ENCODE measurements at places on chromosomes 7 and 10. TPM values are rescaled to one million over a fixed set of nuclear protein-coding genes. Genes with fewer than 3 reads are reported as not detected.

GRCh38 chr10:1687190-1687589 lies 50.1 kb downstream of the ADARB2 start:
- no peaks in the 10 kb centered on the region for H3K27me3 ChIP-seq
- no peaks in the 10 kb centered on the region for H3K4me1 ChIP-seq
- H3K27ac ChIP-seq = no peak overlapping the region
- no peaks in the 10 kb centered on the region for H3K36me3 ChIP-seq
- no peak overlapping the region for H3K4me3 ChIP-seq

- DNase-seq = no peak
- H3K4me3 ChIP-seq = no peak overlapping the region
- H3K27me3 ChIP-seq = peaks cover 2% of the 10 kb centered on the region
- no peaks in the 10 kb centered on the region for H3K36me3 ChIP-seq
- no peaks in the 10 kb centered on the region for H3K4me1 ChIP-seq
Measured at GRCh38 chr7:88172842-88173241, 47.0 kb downstream of the SRI start.

DNA sequence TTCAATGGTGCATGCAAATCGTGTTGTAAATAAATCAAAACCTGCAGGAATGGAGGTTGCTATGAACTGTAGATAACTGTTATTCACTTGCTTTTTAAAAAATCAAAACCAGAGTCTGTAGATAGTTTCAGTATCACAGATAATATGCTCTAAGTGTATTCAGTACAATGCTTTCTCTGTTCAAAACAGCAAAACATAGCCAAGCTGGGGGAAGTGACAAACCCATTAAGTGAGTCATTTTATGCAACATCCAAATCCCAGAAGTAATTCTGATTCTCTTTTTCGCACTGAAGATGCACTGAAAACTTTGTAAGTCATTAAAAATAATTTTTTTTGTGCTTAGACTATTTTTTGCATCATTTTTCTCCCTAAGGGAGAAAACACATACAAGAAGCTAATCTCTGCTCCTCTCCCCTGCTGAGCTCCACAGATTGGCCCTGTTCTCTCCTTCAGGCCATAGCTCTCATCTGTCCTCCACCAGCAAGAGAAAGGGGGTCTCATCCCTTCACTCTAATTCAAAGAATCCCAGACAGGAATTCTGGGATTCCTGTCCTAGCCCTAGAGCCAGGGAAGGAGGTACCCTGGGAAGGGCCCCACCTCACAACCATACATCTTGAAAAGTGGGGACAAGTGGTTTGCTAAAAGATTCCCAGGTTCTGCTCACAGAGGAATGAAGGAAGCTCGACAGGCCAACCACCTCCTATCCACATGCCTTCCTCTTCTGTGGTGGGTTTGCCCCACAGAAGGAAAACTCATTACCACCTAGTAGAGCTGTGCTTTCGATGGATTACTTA lies 4.9 kb downstream of the PRTFDC1 start:
- DNase-seq = no peak
- peaks cover 16% of the 10 kb centered on the region for H3K4me1 ChIP-seq
- no peak overlapping the region for H3K27ac ChIP-seq
- no peaks in the 10 kb centered on the region for H3K27me3 ChIP-seq
- H3K4me3 ChIP-seq = no peak overlapping the region
- H3K36me3 ChIP-seq = no peaks in the 10 kb centered on the region

DNA sequence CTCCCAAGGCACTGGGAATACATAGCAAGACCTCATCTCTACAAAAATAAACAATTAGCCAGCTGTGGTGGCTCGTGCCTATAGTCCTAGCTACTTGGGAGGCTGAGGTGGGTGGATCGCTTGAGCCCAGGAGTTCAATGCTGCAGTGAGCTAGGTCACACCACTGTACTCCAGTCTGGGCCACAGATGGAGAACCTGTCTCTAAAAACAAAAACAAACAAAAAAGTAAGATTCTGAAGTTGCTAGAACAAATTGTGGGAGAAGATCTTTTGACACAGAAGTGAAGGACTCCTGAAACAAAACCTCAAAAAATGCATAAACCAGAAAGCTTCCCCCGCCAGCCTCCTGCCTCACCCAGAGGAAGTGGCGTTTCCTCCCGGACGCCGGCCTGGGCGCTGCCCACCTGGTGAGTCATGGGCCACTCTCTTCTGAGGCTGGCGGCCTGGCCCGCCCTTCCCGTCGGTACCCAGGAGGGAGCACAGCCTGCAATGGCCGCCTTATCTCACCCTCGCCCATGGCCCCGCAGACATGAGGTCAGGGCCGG lies 25.4 kb upstream of the ELN start:
- peak overlapping the region; percentile 7 for H3K4me3 ChIP-seq
- no peaks in the 10 kb centered on the region for H3K27me3 ChIP-seq
- peak overlapping the region; percentile 67 for H3K27ac ChIP-seq
- H3K4me1 ChIP-seq = peaks cover 13% of the 10 kb centered on the region

The TRIM74 gene
- total RNA-seq = 1.2 TPM

DNA sequence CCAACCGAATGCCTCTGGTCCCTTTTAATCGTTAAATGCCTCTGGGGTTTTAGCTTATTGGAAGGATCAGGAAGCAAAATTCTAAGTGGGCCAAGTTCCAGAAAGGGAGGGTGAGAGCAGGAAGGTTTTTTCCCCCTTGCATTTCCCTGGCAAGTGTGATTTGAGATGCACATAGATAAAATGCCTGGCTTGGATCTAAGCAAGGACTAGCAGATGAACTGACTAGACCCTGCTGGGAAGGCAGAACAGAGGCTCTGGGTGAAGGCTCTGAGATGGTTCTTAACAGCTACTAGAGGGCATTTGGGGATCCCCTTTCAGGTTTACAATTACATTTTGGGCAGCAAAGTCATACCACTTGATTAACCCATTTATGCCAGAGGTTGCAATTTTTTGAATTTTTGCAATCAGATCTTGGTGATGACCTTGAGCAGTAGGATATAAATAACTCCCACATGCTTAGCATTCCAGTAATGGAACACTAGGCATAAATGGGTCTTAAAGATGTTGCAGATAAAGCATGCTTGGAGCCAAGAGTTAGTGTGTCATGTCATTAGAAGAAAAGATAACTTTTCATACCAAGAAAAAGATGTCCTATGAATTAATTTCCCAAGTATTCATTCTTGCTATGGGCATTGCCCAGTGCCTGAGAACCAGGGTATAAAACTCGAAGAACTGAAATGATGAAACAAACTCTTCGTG lies 205.9 kb downstream of the SEC23IP start:
- no peak overlapping the region for H3K27ac ChIP-seq
- H3K36me3 ChIP-seq = no peaks in the 10 kb centered on the region
- H3K4me3 ChIP-seq = no peak overlapping the region
- peaks cover 6% of the 10 kb centered on the region for H3K27me3 ChIP-seq
- H3K4me1 ChIP-seq = peaks cover 4% of the 10 kb centered on the region

The CTTNBP2 gene
- not detected for total RNA-seq

The EXOC4 gene
- 76.7 TPM for total RNA-seq

DNA sequence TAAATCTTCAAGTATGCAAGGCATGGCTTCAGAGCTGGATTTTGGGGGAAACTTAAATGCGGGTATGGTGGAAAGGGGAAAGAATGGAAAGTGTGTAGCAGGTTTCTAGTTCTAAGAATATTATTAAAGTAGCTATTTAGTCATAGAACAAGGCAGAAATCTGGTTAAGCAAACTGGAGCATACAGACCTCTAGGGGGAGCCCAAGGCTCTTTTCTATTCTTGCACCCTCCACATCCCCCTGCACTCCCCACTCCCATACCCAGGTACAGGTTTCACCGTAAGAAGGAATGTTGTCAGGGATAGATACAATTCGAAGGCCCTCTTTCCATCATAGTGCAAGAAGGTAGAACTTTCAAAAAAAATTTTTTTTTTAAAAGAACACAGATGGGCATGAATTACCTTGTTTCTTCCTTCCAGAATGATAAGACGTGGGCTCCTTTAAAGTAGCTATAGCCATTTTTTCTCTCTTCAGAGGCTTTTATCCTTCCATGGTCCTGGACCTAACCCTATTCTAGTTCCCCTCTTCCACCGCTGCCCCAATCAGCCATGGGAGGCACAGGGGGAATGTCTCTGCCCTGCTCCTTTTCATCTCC lies 41.5 kb upstream of the SMIM30 start:
- H3K4me1 ChIP-seq = no peaks in the 10 kb centered on the region
- peak; percentile 6 for DNase-seq
- H3K36me3 ChIP-seq = no peaks in the 10 kb centered on the region
- H3K4me3 ChIP-seq = no peak overlapping the region

GRCh38 chr10:63228237-63228636 lies 95.1 kb downstream of the NRBF2 start:
- peaks cover 46% of the 10 kb centered on the region for H3K4me1 ChIP-seq
- no peaks in the 10 kb centered on the region for H3K27me3 ChIP-seq
- DNase-seq = no peak
- no peak overlapping the region for H3K4me3 ChIP-seq

DNA sequence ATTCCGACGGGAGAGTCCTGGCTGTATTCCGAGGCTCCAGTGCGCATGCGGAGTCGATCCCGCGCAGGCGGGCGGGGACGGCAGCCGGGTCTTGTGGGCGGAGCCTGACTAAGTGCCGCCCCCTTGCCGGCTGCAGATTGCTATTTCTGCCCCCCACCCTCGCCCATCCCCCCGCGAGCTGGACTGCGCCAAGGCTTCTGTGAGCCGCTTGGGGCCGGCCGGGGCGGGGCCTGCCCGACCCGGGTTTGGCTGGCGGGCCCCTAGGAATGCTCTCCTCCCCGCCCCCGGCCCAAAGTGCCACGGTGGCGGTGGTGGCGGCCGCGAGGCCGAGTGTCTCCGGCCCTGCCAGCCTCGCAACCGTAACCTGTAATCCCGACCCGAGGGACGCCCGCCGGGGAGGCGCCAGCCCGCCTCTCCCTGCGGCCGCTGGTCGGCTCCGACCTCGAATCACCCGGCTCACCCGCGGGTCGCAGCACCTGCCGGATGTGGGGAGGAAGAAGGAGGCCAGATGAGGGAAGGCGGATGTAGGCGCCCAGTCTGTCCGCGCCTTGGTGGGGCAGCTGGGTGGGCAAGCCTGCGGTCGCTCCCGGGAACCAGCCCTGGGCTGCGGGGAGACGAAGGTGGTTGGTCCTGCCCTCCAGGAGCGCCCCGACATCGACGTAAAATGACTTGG lies 702 bp upstream of the KAZALD1 start:
- H3K4me3 ChIP-seq = peak overlapping the region; percentile 93
- peaks cover 32% of the 10 kb centered on the region for H3K27me3 ChIP-seq
- peaks cover 56% of the 10 kb centered on the region for H3K4me1 ChIP-seq
- H3K36me3 ChIP-seq = peaks cover 17% of the 10 kb centered on the region
- H3K27ac ChIP-seq = peak overlapping the region; percentile 83
- DNase-seq = peak; percentile 89

DNA sequence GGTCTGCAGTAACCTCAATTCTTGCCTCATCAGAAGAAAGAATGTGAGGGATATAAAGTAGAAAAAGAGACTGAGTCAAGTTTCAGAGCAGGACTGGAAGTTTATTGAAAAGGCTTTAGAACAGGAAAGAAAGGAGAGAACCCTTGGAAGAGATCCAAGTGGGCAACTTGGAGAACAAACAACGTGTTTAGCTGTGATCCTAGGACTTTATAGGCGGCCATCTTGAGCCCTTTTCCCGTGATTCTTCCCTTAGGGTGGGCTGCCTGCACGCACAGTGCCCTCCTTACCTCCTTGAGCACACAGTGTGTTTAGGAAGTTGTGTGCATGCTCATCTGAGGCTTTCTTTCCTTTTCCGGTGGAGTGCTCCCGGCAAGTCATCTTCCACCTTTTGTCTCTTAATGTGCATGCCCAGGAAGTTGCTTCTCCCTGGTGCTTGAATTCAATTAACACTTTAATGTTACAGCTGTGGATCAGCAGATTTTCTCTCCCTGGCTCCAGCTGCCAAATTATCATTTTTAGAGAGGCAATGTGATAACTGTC lies 59.8 kb downstream of the ENTPD1 start:
- DNase-seq = no peak
- H3K27ac ChIP-seq = no peak overlapping the region
- H3K27me3 ChIP-seq = peaks cover 15% of the 10 kb centered on the region
- no peak overlapping the region for H3K4me3 ChIP-seq
- no peaks in the 10 kb centered on the region for H3K36me3 ChIP-seq

DNA sequence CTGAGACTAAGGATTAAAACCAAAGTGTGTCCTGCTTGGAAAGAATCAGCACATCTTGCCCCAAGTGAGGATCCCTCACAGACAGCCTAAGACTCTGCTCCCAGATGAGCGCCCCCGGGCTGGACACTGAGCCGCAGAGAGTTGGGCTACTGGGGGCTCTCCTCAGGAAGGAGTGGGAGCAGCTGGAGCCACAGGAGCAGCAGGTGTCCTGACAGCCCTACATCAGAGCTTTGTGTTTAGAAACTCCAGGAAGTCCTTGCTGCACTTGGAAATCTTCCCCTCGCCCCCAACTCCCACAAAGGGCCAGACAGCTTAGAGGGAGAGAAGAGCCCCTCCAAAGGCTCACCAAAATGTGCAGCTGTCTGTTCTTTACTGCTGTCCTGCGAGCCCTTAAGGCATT lies 172.2 kb downstream of the HERPUD2 start:
- H3K36me3 ChIP-seq = no peaks in the 10 kb centered on the region
- peaks cover 16% of the 10 kb centered on the region for H3K27me3 ChIP-seq
- DNase-seq = no peak
- no peak overlapping the region for H3K27ac ChIP-seq
- no peak overlapping the region for H3K4me3 ChIP-seq

The MALRD1 gene
- not detected for total RNA-seq

- H3K36me3 ChIP-seq = no peaks in the 10 kb centered on the region
- no peak overlapping the region for H3K4me3 ChIP-seq
- no peaks in the 10 kb centered on the region for H3K4me1 ChIP-seq
- DNase-seq = no peak
- H3K27ac ChIP-seq = no peak overlapping the region
- no peaks in the 10 kb centered on the region for H3K27me3 ChIP-seq
Measured at GRCh38 chr10:70905071-70906021, 17.0 kb upstream of the PCBD1 start.

- H3K27me3 ChIP-seq = no peaks in the 10 kb centered on the region
- no peak for DNase-seq
- no peak overlapping the region for H3K4me3 ChIP-seq
Measured at GRCh38 chr10:49167425-49168170, 20.6 kb downstream of the TMEM273 start.

The PDZD7 gene
- 0.74 TPM for total RNA-seq

The BLNK gene
- not detected for total RNA-seq

The PRSS58 gene
- not detected for total RNA-seq

DNA sequence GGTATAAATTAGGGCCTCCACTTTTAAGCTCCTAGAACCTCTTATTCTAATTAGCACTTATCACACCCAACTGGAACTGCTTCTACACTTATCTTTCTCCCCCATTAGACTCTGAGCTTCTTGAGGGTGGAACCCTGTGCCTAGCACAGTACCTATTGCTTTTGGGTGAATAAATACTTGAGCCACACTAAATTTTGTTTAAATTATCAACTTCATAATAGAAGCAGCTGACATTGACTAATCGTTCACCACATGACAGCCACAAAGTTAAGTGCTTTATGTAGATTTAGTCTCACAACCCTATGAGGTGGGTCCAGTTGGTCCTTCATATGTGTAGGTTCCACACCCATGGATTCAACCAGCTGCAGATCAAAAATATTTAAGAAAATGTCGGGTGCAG lies 36.0 kb upstream of the DNAJB12 start:
- H3K4me1 ChIP-seq = no peaks in the 10 kb centered on the region
- H3K27ac ChIP-seq = no peak overlapping the region
- H3K27me3 ChIP-seq = no peaks in the 10 kb centered on the region

The NXPH1 gene
- not detected for total RNA-seq

- peak; percentile 56 for DNase-seq
- no peaks in the 10 kb centered on the region for H3K36me3 ChIP-seq
- peaks cover 2% of the 10 kb centered on the region for H3K27me3 ChIP-seq
- no peak overlapping the region for H3K4me3 ChIP-seq
- H3K27ac ChIP-seq = no peak overlapping the region
Measured at GRCh38 chr10:34655286-34656170, 159.6 kb downstream of the PARD3 start.

The LIPK gene
- not detected for total RNA-seq

All from activated CD4-positive, alpha-beta T cell treated with anti-CD3 and anti-CD28 coated beads, Interleukin-2, amount 10 ng/mL, durations not matched to agents 7 days and 5 days (primary cell).